SHP77 treated with DMSO at 0.1 percent for 48 hours (cell line): ENCODE measurements at places on chromosomes 4 and X.

DNA sequence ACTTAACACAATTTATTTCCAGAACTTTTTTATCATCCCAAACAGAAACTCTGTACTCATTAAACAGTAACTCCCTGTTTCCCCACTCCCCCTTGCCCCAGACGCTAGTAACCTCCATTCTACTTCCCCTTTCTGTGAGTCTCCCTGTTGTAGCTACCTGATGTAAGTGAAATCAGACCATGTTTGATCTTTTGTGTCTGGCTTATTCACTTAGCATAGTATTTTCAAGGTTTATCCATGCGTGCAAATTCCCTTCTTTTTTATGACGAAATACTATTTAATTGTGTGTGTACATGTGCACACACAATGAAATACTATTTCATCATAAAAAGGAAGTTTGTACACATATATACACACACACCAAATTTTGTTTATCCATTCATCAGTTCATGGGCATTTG is 5.2 kb downstream of the PKD2 start:
- DNase-seq = no peak

- no peak for DNase-seq
Observed at GRCh38 chr4:53195815-53196661, 169.8 kb downstream of the SCFD2 start.

DNA sequence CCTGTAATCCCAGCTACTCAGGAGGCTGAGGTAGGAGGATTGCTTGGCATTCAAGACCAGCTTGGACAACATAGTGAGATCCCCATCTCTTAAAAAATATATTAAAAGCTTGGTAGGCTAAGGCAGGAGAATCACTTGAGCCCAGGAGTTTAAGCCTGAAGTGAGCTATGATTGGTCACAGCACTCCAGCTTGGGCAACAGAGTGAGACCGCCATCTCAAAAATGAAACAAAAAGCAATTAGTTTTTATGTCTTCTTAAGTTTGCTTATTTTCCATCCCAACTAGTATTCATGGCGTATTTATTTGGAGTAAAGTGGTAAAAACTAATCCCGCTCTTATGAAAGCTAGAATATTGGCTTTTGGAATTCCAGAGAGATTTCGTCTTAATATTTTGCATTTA is 25.4 kb upstream of the PDE5A start:
- no peak for DNase-seq

GRCh38 chrX:40179283-40179682 is 81.5 kb upstream of the BCOR start:
- no peak for DNase-seq

DNA sequence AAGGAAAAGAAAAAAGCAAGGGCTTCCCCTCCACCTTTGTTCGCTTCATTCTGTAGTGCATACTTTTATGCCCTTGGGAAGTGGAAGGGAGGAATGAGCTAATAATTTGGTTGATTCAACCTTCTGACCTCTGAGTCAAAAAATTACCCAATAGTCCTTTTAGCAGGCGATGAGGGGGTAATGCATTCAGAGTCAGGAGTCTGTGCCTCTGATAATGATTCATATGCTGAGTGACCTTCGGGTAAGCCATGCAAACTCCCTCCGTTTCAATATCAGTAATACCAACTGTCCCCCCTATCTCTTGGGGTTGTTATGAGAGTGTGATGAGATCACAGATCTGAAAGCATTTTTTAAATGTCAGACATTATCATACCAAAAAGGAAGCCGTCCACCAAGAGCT is 41.6 kb upstream of the ACSL4 start:
- DNase-seq = no peak

- no peak for DNase-seq
Observed at GRCh38 chr4:118381902-118382301, 29.1 kb upstream of the PRSS12 start.

GRCh38 chr4:162352580-162353107 is 188.8 kb upstream of the FSTL5 start:
- no peak for DNase-seq

DNA sequence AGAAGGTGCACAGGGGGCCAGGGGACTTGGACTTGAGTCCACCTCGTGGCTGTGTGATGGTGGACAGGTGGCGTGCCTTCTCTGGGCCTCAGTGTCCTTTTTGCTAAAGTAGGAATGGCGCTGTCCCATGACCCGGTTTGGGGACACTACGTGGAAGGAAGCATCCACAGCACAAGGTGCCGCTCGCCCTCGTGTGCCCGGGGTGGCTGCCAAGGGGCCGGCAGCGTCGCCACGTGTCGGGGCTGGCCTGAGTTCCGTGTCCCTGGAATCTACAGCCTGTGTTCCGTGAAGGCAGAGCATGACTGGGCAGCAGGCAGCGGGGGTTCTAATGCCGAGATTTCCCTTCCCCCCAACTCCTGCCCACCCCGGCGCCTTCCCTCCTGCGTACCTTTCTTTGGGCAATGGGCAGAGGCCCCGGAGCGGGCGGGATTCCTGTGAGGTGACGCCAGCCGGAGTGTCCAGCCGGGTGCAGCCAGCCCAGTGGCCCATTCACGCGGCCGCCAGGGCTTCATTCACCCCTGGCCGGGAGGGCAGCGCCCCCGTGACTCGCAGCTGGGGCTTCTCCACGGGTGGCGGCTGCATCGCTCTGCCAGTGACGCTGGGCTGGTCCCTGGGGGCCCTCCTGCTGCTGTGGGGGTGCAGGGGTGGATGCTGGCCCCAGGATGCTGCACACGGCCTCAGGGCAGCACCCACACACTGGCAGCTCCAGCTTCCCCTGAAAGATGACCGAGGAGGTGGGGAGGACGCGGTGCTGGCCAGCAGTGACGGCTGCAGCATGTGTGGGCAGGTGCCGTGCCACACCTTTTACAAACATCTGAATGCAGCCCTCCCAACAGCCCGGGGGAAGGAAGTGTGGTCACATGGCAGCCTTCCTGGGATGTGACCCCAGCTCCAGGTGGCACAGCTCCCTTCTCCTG is 21.2 kb downstream of the DOK7 start:
- no peak for DNase-seq

- DNase-seq = no peak
Observed at GRCh38 chr4:68359508-68359907, 9.6 kb upstream of the YTHDC1 start.

GRCh38 chr4:12949719-12950490 is 534.2 kb downstream of the RAB28 start:
- DNase-seq = peak; percentile 22

DNA sequence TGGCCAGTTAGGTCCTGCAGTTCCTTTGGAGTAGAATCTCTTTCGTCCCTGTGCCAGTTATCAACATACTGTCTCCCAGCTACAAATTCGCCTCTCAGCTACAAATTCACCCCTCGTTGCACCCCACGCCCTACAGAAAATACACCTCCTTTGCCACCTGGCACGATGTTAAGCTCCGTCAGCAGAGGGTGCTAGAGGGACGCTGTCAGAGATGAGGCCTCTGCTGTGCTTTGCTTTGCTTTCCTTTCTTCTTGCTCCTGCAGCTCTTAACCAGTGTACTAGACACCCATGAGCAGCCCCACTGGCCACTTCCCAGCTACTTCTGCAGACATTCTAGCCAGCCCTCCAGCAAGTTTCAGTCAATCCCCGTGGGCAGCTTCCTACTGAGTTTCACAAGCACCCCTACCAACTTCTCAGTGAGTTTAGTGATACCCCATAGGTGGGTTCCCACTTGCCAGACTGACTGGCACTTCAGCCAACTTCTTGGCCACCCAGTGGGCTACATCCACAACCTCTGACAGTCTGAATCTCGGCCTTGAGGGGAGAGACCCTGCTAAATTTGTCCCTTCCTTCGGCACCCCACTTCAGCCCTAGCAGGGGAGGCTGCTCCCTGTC is 21.8 kb downstream of the HAUS3 start:
- no peak for DNase-seq

- no peak for DNase-seq
Observed at GRCh38 chrX:114710571-114710970, 126.7 kb downstream of the HTR2C start.

- DNase-seq = no peak
Observed at GRCh38 chrX:13876652-13877051, 59.8 kb upstream of the GPM6B start.

GRCh38 chrX:122813876-122814275 is 370.2 kb upstream of the GRIA3 start:
- no peak for DNase-seq

GRCh38 chr4:101008503-101008902 is 338.8 kb downstream of the PPP3CA start:
- DNase-seq = no peak

- DNase-seq = no peak
Observed at GRCh38 chrX:71253253-71254091, 468 bp downstream of the ZMYM3 start.

DNA sequence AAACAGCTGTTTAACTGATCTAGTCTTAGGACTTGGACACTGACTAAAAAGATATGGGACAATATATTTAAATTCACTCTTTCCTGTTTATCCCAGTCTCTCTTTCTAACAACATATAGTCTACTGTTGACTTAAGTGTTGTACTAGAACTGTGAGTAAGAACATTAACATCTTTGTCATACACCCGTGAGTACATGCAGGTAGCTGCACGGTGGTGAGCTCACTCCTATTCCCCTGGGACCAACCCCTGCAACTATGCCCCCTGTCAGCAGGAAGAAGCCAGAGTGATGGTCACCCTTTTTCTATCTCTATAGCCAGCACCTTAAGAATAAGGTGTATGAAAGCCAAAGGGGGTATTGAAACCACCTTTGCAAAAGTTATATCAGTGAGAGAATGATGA is 17.6 kb downstream of the TBL1X start:
- no peak for DNase-seq

GRCh38 chrX:8067754-8068462 is 103.2 kb downstream of the VCX2 start:
- DNase-seq = peak; percentile 18
